Hair follicle dermal papilla cell (primary cell): ENCODE measurements at places on chromosomes 7 and 10. TPM values are rescaled to one million over a fixed set of nuclear protein-coding genes. Genes with fewer than 3 reads are reported as not detected.

Gene CLCN1
- total RNA-seq, result under 0.01 TPM in 1 of 2 replicates, not detected in the other

Gene ASZ1
- total RNA-seq, result not detected in 2 replicates

Gene ST8SIA6
- not detected in 2 replicates for total RNA-seq

Gene FGL2
- 0.16 and 0.49 TPM in 2 replicates for total RNA-seq

Gene ANKRD2
- total RNA-seq, result 0.24 and 0.32 TPM in 2 replicates

Gene GLI3
- total RNA-seq, result 29.3 and 32.5 TPM in 2 replicates

Gene PROSER2
- 0.65 TPM in 1 of 2 replicates, not detected in the other for total RNA-seq

Gene VSTM2A
- total RNA-seq, result not detected in 2 replicates

Gene IFIT1
- 35.3 and 36.5 TPM in 2 replicates for total RNA-seq

Gene TSPAN15
- total RNA-seq, result 1.3 TPM in 2 replicates

Gene RNF32
- total RNA-seq, result 1.8 and 1.9 TPM in 2 replicates

Gene PTF1A
- total RNA-seq, result not detected in 2 replicates

Gene FAM25G
- not detected in 2 replicates for total RNA-seq

Gene HSPB1
- total RNA-seq, result 85.5 and 118 TPM in 2 replicates

Gene IGFBP3
- total RNA-seq, result 38.9 and 89.6 TPM in 2 replicates

Gene PIK3CG
- total RNA-seq, result not detected in 2 replicates

Gene KCNMA1
- total RNA-seq, result 52.1 and 52.9 TPM in 2 replicates

Gene THSD7A
- 0.49 and 1.9 TPM in 2 replicates for total RNA-seq

Gene ANXA8L1
- total RNA-seq, result 0.81 TPM in 1 of 2 replicates, not detected in the other

Gene DYNC1I1
- 0.81 and 0.85 TPM in 2 replicates for total RNA-seq

Gene BLNK
- total RNA-seq, result not detected in 2 replicates

Gene PSPH
- total RNA-seq, result 36.9 and 39.4 TPM in 2 replicates

Gene STEAP4
- 1.5 and 1.8 TPM in 2 replicates for total RNA-seq

Gene SRRM3
- 0.85 and 1.9 TPM in 2 replicates for total RNA-seq

Gene MICALL2
- 13.4 and 17.2 TPM in 2 replicates for total RNA-seq

Gene TRIL
- total RNA-seq, result 11.8 and 17.7 TPM in 2 replicates

Gene CRYGN
- total RNA-seq, result 0.16 and 0.61 TPM in 2 replicates

Gene CRTAC1
- total RNA-seq, result not detected in 2 replicates

Gene CDC14C
- 0.12 and 0.16 TPM in 2 replicates for total RNA-seq

Gene GRM8
- total RNA-seq, result not detected in 2 replicates

Gene TMEM196
- not detected in 2 replicates for total RNA-seq

Gene GATA3
- total RNA-seq, result not detected in 2 replicates

Gene VGF
- 0.16 TPM in 1 of 2 replicates, not detected in the other for total RNA-seq

Gene NUTM2A
- 0.12 and 0.49 TPM in 2 replicates for total RNA-seq

Gene LRRN3
- total RNA-seq, result 1.7 and 1.8 TPM in 2 replicates

Gene ANKRD7
- total RNA-seq, result 2.9 and 3.1 TPM in 2 replicates

Gene OAT
- 168 and 171 TPM in 2 replicates for total RNA-seq
